ENCODE measurements at places on chromosomes 3 and 15. TPM values are rescaled to one million over a fixed set of nuclear protein-coding genes. Genes with fewer than 3 reads are reported as not detected.

- no peak for DNase-seq
These were observed 149.5 kb upstream of the EPHA3 start for GRCh38 chr3:88957711-88958439.

GRCh38 chr3:14787630-14788029, 31.1 kb upstream of the FGD5 start:
- no peak for DNase-seq

DNA sequence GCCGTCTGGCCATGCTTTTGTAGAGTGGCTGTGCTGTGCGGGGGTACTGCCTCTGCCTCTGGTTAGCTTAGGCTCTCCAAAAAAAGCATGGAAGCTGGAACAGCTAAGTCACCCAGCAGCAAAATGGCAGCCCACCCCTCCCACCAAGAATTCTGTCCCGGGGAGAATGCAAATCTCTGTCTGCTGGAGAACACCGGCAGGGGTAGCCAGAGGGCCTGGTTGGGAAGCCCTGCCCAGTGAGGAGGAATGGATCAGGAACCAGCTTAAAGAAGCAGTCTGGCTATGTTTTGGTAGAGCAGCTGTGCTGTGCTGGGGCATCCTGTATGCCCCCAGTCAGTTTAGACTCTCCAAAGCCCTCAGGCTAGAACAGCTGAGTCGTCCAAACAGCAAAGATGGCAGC, 56.2 kb upstream of the PTPRG start:
- DNase-seq: no peak

- peak; percentile 68 for DNase-seq
These were observed 614 bp upstream of the MINDY2 start for GRCh38 chr15:58770519-58770856.

DNA sequence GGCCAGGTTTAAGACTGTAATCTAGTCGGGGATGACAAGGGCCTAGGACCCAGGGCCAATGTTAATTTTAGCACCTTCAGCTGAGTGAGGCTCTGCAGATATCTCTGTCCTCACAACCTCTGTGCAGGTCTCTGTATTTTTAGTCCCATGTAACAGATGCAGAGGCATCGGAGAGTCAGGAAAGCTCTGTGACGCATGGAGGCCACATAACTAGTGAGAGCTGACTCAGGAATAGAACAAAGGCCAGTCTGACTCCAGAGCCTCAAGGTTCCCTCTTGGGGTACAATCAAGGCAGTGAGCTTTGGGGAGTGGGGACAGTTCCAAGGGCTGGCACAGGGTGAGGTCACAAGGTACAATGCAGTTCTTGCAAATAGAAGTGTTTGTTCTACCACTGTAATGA, 31.0 kb downstream of the FSTL1 start:
- no peak for DNase-seq

DNA sequence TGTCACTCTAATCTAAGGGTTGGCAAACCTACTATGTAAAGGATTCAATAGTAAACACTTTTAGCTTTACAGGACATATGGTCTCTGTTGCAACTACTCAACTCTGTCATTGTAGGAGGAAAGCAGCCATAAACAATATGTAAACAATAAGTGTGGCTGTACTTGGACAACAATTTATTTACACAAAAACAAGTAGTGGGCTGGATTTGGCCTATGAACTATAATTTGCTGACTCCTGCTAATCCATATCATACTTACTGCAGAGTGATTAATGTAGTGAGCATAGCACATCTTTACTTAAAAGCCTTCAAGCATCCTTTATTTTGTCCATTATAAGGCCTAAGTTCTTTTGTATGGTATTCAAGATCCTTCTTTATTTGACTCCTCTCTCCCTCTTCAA, 441.9 kb downstream of the ZIC1 start:
- no peak for DNase-seq

DNA sequence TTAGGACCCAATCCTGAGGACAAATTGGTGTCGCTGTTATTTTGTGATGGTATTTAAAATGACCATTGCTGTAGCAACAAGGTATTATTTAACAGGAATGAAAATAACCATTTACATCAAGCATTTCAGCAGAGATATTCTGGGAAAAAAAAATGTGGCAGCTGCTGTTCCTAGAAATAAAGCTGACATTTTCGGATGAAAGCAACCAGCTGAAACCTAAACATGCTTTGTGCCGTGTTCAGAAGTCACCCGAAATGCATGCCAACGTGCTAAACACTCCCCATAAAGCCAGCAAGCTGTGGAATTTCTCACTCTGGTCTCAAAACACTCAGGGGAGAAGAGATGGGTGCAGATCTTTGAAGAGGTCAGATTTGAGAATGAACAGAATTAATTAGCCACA, 31.5 kb upstream of the TAFA4 start:
- no peak for DNase-seq

- DNase-seq: no peak
These were observed 28.5 kb downstream of the DNAJC13 start for GRCh38 chr3:132445817-132446216.

DNA sequence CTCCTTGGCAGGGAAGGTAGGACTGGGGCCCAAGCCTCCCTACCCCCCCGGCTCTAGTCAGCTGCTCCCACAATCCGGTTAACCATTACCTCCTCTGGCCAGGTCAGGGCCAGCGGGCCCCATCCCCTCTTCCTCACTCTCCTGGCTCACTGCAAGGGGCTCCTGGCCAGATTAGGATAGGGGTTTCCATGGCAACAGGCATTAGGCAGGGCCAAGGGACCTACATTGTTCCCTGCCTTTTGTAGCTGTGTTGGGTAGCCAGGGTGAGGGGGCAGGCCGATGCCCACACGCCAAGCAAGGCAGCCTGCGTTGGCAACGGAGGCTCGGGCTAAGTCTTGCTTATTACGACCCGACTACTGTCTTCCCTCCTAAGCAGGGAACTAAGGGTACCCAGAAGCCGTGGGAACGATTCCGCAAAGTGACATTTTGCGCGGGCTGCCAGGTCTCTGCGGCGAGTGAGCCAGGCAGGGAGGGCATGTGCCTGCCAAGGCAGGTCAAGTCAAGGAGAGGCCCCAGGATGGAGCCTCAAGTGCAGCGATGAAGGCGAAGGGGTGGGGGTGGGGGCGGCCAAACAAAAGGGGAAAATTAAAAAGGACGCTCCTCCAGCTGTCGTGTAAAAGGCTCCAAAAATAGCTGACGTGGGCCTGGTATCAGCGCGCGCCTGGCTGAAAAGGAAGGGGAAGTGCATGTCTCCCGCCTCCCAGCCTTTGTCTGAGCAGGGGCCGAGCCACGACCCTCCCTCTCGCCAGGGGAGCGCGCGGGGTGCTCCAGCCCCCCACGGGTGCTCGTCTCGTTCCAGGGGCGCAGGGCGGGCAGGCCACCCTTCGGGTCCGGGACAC, 919 bp downstream of the IDH2 start:
- peak; percentile 78 for DNase-seq

- no peak for DNase-seq
These were observed 5.4 kb upstream of the LINGO1 start for GRCh38 chr15:77637851-77638692.

GRCh38 chr15:98794748-98795147, 146.4 kb downstream of the IGF1R start:
- no peak for DNase-seq

GRCh38 chr15:50873935-50874361, 34.5 kb upstream of the AP4E1 start:
- no peak for DNase-seq

GRCh38 chr15:76812381-76812780, 92.8 kb downstream of the SCAPER start:
- DNase-seq: no peak

GRCh38 chr15:74402337-74402841, 31.4 kb downstream of the SEMA7A start:
- no peak for DNase-seq

GRCh38 chr3:25235031-25235430, 193.0 kb upstream of the RARB start:
- DNase-seq: no peak

DNA sequence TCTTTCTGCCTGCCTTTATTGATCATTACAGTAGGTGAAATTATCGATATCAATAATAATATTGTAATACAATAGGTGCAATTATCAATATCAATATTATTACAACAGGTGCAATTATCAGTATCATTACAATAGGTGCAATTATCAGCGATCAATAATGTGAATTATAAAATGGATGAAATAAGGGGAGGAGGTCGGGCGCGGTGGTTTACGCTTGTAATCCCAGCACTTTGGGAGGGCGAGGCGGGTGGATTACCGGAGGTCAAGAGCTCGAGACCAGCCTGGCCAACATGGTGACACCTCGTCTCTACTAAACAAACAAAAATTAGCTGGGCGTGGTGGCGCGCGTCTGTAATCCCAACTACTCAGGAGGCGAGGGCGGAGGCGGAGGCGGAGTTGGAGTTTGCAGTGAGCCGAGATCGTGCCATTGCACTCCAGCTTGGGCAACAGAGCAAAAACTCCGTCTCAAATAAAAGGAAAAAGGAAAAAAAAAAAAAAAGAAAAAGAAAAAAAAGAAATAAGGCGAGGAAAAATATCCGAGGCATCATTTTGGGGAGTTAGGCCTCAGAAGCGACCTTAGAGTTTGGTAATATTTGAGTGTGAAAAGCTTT, 611 bp upstream of the BNIP2 start:
- DNase-seq: peak; percentile 91

DNA sequence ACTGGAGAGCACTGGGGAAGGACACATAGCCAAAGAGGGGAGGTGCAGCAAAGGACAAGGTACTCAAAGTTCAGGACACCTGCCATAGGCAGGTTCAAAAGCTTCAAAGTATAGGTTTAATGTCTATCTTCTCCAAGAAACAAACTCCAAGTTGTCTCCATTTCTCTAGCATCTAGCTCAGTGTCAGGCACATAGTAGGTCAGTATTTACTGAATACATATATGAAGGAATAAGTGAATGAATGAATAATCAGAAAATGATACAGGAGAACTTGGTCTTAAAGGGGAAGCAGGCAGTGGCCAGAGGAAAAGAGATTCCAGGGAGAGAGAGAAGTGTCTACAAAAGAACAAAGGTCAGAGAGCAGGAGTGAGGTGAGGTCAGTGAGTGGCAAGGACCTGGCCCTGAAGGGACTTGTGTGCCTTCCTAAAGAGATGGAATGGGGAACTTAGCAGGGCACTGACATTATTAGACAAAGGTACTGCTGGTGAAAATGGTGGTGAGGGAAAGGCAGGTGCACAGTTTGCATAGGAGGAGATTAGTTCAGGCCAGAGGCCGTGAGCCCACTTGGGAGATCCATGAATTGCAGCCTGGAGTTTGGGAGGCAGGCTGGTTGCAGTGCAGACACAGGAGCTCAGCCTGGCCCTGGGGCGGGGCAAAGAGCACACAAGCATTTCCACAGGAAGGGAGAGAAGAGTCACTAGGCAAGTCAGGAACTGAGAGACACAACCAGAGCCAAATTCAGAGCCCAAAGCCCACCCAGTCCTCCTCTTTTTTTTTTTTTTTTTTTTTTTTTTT, 21.4 kb downstream of the TBC1D2B start:
- no peak for DNase-seq

Gene ADGRG7
- not detected for total RNA-seq

Gene CSTA
- total RNA-seq: 3.8 TPM

Gene ARGFX
- total RNA-seq: not detected

Gene MAGI1
- total RNA-seq: 0.71 TPM

Gene ANKRD63
- not detected for total RNA-seq

Gene ZNF80
- not detected for total RNA-seq
